ENCODE measurements at places on chromosomes 16 and 17. TPM values are rescaled to one million over a fixed set of nuclear protein-coding genes. Genes with fewer than 3 reads are reported as not detected.

DNA sequence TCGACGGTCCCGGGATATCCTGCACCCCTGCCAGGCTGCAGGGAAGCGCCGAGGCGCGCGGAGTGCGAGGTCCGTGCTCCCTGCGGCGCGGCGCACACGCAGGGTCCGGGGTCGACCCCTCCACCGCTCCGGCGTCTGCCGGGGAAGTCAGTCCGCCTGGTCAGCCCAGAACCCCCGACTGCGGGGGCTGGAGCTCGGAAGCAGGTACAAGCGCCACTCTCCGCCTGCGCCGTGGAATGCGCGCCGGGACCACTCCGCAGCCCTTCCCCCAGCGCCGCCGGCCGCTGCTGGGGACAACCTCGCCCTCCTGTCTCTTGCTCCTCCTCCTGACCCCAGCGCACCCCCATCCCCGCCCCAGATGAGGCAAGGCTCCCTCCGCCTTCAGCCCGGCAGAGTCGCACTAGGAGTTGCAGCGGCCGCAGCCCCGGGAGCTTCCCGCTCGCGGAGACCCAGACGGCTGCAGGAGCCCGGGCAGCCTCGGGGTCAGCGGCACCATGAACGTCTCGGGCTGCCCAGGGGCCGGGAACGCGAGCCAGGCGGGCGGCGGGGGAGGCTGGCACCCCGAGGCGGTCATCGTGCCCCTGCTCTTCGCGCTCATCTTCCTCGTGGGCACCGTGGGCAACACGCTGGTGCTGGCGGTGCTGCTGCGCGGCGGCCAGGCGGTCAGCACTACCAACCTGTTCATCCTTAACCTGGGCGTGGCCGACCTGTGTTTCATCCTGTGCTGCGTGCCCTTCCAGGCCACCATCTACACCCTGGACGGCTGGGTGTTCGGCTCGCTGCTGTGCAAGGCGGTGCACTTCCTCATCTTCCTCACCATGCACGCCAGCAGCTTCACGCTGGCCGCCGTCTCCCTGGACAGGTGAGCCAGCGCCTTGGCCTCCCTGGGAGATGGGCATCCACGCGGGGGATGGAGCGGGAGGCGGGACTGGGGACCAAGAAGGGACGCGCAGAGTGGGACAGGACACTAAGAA, at the start of gene GALR2:
Gene GALR2, plus strand, starts transcription at position 392 of the 974 bp plus-strand sequence. Its CDS starts 103 bp downstream, at position 495.
- peak; percentile 39 for DNase-seq

DNA sequence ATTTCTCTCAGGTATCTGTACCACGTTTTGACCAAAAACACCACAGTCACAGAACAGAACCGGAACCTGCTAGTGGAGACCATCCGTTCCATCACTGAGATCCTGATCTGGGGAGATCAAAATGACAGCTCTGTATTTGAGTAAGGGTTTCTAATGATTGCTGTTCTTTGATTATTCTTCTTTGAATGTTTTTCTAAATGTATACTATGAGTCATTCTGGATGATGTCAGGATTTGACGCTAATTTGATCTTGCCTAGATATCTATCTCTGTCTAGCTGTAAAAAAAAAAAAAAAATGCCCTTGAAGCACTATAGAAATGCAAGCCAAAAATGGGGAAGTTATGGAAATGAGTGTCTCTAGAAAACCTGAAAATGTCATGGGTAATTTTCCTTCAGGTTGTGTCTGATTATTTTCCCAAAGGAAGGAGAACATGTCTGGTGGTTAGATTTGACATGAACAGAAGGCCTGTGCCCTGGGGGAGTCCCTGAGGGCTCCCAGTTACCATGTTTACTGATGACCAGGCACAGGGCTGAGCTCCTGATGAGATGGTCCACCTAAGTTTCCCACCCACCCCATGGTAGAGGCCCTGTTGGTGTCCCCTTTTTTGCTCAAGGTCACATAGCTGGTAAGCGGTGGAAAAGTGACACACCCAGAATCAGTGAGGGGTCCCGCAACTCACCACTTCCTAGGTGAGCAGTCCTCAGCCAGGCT, 13.6 kb downstream of the CLEC16A start:
- peak; percentile 51 for DNase-seq

DNA sequence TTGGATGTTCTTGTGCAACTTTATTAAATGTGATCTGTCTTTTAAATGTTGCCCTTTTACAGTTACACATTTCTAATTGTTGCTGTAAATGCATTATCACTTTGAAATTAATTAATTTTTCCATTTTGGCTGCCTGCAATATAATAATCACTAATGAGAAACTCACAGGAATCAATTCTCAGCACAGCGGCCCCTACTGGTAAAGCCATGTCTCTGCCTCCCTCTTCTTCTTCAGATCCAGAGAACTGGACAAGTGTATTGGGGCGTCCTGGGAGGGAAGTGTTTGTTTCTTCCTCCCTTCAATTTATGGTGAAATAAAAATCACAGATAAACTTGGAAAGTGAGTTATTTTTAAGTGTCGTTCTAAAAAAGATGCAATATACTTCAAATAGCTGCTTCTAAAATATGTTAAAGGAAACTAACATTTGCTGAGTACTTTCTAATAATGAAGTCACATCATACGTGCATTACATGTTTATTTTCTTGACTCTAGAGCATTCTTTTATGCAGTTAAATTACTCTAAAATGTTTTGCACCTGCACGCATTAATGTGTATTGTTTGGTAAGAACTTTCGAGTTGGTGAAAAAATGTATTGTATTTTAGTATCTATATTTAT, 338.0 kb downstream of the WWOX start:
- peak; percentile 52 for DNase-seq

Gene CIBAR2
- not detected for total RNA-seq

Gene CACNG5
- total RNA-seq = not detected

All from activated CD4-positive, alpha-beta T cell treated with anti-CD3 and anti-CD28 coated beads for 36 hours (primary cell).